ENCODE measurements at places on chromosomes 4 and X.

DNA sequence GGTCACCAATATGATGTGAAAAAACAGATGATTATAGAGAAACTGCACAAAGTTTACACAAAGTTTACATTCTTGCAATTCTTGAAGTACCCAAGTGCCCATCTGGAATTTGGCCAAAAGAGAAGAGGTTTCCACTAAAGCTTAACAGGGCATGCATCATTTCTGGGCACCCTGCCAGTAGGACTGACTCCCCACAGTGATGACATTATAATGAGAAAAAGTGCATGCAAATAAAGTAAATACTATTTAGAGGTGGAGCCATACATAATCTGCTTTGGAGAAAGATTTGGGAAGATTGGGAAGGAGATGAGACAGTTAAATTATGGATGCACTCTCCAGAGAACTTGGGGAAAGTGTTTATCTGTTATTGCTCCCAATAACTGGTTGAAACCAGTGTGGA lies 93.7 kb upstream of the TRPC3 start:
- no peak for DNase-seq

DNA sequence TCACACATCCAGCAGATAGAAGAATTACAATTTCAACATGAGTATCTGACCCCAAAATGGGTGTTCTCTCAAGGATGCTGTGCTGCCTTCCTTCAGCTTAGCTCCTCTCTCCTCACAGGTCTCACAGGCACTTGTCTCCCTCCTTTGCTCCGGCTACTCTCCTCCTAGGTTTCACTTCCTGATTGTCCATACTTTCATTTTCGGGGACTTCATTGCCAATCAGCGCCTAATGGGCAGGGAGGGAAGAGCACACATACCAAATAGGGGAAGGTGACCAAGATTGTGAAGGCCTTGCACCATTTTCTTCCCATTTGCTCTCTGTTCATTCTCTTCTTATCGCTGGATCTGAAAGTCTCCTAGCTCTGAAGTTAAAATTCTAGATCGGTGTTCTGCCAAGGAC lies 125.4 kb upstream of the EOLA2 start:
- DNase-seq: no peak

- DNase-seq: no peak
Measured at GRCh38 chr4:124409044-124409443, 303.5 kb downstream of the ANKRD50 start.

DNA sequence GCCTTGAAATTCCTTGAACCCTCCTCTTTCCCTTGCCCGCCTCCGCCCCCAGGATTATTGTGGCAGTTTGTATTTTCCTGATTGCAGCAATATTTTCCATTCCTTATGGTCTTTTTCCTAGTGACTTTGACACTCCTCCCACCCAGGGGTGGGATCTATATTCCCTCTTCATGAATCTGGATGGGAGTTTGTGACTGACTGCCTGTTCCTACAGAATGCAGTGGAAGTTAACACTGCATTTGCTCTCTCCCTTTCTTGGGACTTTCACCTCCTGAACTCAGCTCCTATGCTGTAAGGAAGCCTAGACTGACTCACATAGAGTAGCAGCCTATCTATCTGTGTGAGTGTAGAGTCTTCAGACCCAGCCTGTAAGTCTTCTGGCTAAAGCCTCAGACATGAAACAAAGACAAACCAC lies 2.2 kb downstream of the FUNDC2 start:
- no peak for DNase-seq

- DNase-seq: no peak
Measured at GRCh38 chr4:73335679-73336078, 68.4 kb upstream of the ALB start.

- no peak for DNase-seq
Measured at GRCh38 chr4:113899271-113900070, 80.0 kb downstream of the ARSJ start.

- no peak for DNase-seq
Measured at GRCh38 chr4:38939165-38939564, 71.6 kb downstream of the FAM114A1 start.

DNA sequence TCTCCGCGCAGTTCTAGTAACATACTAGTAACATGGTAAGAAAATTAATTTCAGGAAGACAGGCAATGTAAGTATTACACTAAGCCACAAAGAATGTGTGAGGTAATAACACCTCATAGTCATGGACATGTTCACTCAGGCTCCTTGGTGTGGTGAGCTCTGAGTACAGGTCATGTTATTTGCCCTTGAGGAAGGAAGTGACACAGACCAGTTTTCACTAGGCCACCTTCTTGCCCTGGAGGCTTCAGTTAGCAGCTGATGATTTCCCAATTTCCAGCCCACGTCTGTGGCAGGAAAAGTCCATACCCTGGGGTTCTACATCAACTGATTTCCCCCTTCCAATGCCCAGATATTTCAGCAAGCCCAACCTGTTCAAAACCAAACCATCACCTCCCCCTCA lies 6.7 kb downstream of the APOO start:
- no peak for DNase-seq

- no peak for DNase-seq
Measured at GRCh38 chrX:5681159-5681558, 547.5 kb downstream of the NLGN4X start.

GRCh38 chrX:152725409-152725808 lies 8.1 kb downstream of the CSAG1 start:
- DNase-seq: no peak

GRCh38 chr4:167239627-167240026 lies 5.3 kb upstream of the SPOCK3 start:
- DNase-seq: no peak

GRCh38 chrX:153537526-153538295 lies 20.3 kb downstream of the ATP2B3 start:
- no peak for DNase-seq

DNA sequence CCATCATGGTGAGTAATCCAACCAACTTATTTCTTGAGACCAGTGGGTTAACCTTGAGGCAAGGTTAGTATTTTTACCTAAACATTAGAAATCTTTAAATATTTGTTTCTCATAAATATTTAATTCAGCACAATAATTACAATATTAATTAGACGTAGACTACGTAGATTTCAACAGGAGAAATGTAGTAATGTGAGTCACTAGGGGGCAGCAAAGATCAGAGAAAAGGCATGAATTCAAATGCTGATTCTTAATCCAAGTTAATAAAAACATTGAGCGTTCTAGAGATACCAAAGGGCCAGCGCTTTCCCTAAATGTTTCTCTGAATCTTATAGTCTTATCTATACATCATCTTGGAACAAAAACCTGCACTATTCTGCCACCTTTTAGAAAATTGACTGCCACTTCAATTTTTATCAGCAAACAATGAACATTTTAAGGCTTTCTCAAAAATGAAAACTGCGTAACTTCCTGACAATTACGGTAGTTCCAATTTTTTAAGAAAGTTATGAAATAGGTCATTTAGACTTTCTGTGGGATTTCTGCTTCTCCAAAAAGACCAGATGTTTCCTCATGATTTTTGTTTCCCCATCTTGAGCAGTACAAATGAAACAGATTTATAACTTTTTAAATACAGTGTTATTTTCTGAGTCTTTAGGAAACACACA lies 180.7 kb downstream of the GASK1B start:
- DNase-seq: peak; percentile 5

DNA sequence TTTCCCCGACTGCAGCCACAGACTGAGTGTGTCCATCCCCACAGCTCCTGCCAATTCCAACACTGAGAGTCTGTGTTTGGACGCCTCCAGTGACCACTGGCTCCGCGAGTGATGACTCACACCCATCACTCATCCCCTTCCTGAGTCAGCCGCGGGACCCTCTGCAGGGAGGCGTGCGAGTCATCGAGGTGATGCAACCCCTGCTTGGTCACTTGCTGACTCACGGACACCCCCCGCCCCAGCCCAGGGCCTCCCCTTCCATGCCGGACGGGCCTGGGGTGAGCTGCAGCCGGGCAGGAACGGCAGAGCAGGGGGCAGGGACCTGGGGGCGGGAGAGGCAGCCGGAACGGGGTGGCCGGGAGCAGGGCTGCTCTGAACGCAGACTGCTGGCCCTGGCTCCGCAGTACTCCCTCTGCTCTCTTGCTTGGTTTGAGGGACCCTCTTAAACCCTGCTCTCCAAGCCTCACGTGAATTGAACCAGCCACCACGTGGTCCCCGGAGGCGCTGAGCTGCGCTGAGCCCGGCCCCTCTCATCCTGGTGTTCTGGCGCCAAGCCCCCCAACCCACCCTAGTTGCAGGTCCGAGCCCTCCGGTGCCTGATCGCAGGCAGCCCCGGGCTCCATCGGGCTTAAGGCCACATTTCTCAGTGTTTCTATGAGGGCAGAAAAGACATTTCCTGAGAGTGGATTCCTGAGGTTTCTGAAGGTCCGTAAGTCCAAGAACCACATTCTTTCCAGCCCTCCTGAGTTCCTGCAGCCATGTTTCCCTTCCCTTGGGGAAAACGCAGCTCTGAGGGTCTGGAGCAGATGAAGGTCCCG lies 32.4 kb downstream of the FGFRL1 start:
- DNase-seq: no peak

DNA sequence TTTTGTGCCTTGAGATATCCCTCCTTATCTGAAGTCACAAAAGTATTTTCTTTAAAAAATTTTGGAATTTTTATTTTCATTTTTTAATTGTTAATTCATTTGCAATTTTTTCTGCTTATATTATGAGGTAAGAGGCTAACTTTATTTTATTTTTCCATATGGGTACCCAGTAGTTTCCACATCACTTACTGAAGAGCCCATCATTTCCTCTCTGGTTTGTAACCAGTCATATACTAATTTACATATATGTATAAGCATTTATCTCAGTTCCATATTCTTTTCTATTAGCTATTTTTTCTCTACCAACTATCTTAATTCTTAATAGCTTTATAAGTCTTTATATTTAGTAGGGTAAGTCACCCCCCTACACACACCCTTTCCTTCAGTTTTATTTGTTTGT lies 27.0 kb downstream of the MGARP start:
- no peak for DNase-seq

- no peak for DNase-seq
Measured at GRCh38 chrX:142977128-142977914, 48.4 kb upstream of the SPANXN4 start.

- no peak for DNase-seq
Measured at GRCh38 chrX:73849073-73849472, 286.1 kb downstream of the CHIC1 start.

- DNase-seq: no peak
Measured at GRCh38 chrX:24465532-24465865, 413 bp downstream of the PDK3 start.

- DNase-seq: no peak
Measured at GRCh38 chr4:183139972-183140570, 41.0 kb downstream of the WWC2 start.

- no peak for DNase-seq
Measured at GRCh38 chrX:43881410-43882293, 598 bp downstream of the MAOB start.

- DNase-seq: no peak
Measured at GRCh38 chr4:133493776-133494175, 344.7 kb downstream of the PCDH10 start.

DNA sequence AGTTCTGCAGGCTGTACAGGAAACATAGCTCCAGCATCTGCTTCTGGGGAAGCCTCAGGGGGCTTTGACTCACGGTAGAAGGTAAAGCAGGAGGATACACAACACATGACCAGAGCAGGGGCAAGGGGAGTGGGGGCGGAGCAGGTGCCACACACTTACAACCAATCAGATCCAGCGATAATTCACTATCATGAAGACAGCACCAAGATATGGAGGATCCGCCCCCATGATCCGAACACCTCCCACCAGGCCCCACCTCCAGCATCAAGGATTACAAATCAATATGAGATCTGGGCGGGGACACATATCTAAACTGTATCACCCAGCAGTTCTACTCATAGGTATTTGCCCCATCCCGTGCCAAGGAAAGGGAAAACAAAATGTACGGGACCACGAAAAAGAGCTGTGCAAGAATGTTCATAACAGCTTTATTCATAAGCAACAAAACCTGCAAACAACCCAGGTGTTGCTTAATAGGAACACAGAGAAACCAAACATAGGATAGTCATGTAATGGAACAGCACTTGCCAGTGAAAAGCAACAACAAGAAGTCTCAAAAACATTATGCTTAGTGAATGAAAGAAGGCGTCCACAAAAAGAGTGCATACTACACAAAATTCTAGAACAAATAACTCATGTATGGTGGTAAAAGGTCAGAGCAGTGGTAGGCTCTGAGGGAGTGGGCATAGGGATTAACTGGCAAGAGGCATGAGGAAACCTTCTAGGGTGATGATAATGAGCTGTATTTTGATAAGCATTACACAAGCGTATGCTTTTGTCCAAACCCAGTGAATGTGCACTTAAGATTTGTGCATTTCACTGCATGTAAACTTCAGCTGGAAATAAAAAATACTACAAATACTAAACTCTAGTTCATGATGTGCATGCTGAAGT lies 130.9 kb upstream of the FAM9B start:
- peak; percentile 22 for DNase-seq

DNA sequence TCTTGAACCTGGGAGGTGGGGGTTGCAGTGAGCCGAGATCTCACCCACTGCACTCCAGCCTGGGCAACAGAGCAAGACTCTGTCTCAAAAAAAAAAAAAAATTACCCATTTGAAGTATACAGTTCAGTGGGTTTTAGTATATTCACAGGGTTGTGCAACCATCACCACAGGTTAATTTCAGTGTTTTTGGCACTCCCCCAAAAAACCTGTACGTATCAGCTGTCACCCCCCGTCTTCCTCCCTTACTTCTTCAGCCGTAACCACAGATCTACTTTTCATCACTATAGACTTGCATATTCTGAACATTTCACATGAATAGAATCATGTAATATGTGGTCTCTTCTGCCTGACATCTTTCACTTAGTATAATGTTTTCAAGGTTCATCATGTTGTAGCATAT lies 11.7 kb upstream of the PTTG2 start:
- DNase-seq: no peak

GRCh38 chr4:56253666-56254305 lies 133.5 kb downstream of the AASDH start:
- no peak for DNase-seq

DNA sequence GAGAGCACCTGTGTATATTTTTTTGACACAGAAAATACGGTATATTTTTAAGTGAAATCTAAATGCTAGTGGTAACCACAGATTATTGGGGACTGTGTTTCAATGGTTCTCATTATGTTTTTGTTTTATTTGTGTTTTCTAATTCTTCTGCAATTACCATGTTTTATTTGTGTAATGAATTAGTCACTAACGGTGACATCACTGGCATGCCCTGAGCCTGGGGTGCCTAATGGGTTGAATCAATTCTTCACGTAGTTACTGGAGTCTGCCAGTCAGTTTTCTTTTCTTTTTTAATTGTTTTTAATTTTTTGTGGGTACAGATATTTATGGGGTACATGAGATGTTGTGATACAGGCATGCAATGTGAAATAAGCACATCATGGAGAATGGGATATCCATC lies 168.8 kb downstream of the RELL1 start:
- DNase-seq: no peak

GRCh38 chr4:10773656-10774055 lies 89.1 kb upstream of the CLNK start:
- DNase-seq: no peak

GRCh38 chrX:107470198-107470597 lies 20.7 kb downstream of the FRMPD3 start:
- no peak for DNase-seq

GRCh38 chrX:1212532-1212931 lies at the start of gene CRLF2:
Gene CRLF2, minus strand, starts transcription at chrX:1212649. Its CDS starts 15 bp downstream, at chrX:1212634.
- no peak for DNase-seq
